ENCODE measurements at places on chromosomes 1 and 21. TPM values are rescaled to one million over a fixed set of nuclear protein-coding genes. Genes with fewer than 3 reads are reported as not detected.

The NES gene
- total RNA-seq = 142 TPM

The BLZF1 gene
- 28.5 TPM for total RNA-seq

The RNU1-1 gene
- total RNA-seq = 18,986 TPM

The CA6 gene
- not detected for total RNA-seq

The MIXL1 gene
- not detected for total RNA-seq

The TTC3 gene
- 98.4 TPM for total RNA-seq

The RBP7 gene
- total RNA-seq = 32.9 TPM

The KRTCAP2 gene
- 145 TPM for total RNA-seq

The GJA8 gene
- total RNA-seq = not detected

The SLAMF9 gene
- not detected for total RNA-seq

The UBE2U gene
- not detected for total RNA-seq

The FNDC5 gene
- 5.0 TPM for total RNA-seq

The LDLRAD2 gene
- total RNA-seq = 0.24 TPM

The DCDC2B gene
- total RNA-seq = not detected

The SERPINC1 gene
- total RNA-seq = 0.65 TPM

The CBR1 gene
- 44.4 TPM for total RNA-seq

The TRIM17 gene
- total RNA-seq = 0.38 TPM

The TPTE gene
- not detected for total RNA-seq

The CR1 gene
- 6.3 TPM for total RNA-seq

The TAL1 gene
- total RNA-seq = 8.7 TPM

The MYOG gene
- not detected for total RNA-seq

The TSSK3 gene
- total RNA-seq = 3.9 TPM

The SERTAD4 gene
- 2.4 TPM for total RNA-seq

The ACTN2 gene
- total RNA-seq = 3.7 TPM

The C1orf116 gene
- total RNA-seq = not detected

The DNASE2B gene
- not detected for total RNA-seq

The PAPPA2 gene
- total RNA-seq = 0.97 TPM

The KCNJ9 gene
- total RNA-seq = not detected

The AQP10 gene
- total RNA-seq = not detected

The TM2D1 gene
- total RNA-seq = 46.1 TPM

The FCAMR gene
- total RNA-seq = not detected

The KCNA2 gene
- total RNA-seq = 1.00 TPM

The CCDC181 gene
- total RNA-seq = 0.95 TPM

The HES3 gene
- total RNA-seq = not detected

The FAM167B gene
- total RNA-seq = 9.2 TPM

The CD53 gene
- total RNA-seq = 59.2 TPM

The KCND3 gene
- 24.6 TPM for total RNA-seq

The SLC45A1 gene
- 5.6 TPM for total RNA-seq

The ACTL8 gene
- total RNA-seq = not detected

The NUDT4B gene
- total RNA-seq = not detected

The RAD54L gene
- 0.60 TPM for total RNA-seq

The DIO1 gene
- not detected for total RNA-seq

The SNIP1 gene
- 13.9 TPM for total RNA-seq

The KANK4 gene
- total RNA-seq = 0.19 TPM

The PTGFRN gene
- total RNA-seq = 153 TPM

The CFAP45 gene
- 2.2 TPM for total RNA-seq

The SLC35E2B gene
- 27.7 TPM for total RNA-seq

The OTUD3 gene
- total RNA-seq = 8.1 TPM

The C8B gene
- not detected for total RNA-seq

The PRXL2B gene
- 11.4 TPM for total RNA-seq

The LDLRAD1 gene
- total RNA-seq = not detected

The LAMC1 gene
- 254 TPM for total RNA-seq

The CALML6 gene
- 0.37 TPM for total RNA-seq

The MGST3 gene
- 230 TPM for total RNA-seq

The TSPEAR gene
- total RNA-seq = 0.48 TPM

The HPDL gene
- 0.38 TPM for total RNA-seq

Measured in posterior vena cava (tissue), 2 donors.